NCI-H1930 (cell line): ENCODE measurements at places on chromosomes 3 and 15.

- peak; percentile 15 for DNase-seq
Observed at GRCh38 chr3:175948041-175948440, 1088.9 kb downstream of the NAALADL2 start.

GRCh38 chr3:73697020-73697419 is 72.3 kb upstream of the PDZRN3 start:
- DNase-seq = no peak

DNA sequence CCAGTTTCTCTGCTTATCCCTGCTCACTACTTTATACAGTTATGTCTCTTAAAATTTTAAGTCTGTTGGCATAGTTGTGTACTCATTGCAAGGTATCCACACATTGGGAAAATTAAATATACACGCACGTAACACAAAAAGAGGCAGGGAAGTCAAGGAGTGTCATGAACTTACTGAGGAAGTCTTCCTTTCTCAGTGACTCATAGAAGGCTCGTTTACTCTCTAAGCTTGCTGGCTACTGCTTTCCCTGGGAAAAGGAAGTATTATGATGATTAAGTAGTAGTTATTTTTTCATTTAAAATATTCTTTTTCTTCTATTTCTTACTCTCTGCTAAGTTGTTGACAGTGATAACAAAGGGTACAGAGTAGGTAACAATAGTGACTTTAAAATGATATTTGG is 287.3 kb downstream of the UBE2E2 start:
- DNase-seq = no peak

- no peak for DNase-seq
Observed at GRCh38 chr3:73073091-73073707, 11.7 kb downstream of the EBLN2 start.

DNA sequence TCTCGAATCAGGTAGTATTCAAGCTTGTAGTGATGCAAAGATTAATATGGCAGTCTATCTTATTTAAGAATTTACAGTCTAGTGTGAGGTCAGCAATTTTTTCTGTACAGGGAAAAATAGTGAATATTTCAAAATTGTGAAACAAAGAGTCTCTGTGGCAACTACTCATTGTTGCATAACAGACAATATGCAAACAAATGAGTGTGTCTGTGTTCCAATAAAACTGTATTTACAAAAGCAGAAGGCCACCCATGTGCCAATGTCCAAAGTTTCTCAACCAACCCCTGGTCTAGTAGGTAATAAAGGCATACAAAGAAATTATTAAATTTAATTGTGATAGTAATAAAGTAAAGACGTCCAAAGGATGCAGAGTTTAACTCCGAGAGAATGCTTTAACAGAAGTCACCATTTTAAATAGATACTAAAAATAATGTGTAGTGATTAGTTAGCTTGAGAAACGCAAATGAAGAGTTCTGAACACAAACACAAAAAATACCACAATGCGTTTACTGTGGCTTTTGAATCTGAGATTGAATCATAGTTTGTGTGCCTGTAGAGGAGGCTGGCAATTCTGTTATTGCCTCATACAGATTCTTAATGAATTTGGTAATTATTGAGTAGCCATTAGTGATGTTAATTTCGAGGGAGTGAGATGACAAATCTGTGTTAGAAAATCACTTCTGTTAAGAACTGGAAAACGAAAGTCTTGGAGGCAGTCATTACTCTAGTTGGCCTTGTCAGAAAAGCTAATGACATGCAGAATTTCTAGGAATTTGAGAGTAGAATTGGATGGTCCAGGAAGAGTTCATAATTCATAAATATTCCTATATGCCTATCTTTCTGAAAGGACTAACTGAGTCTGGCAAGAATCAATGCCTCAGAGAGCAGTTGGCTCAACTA is 48.7 kb downstream of the CADM2 start:
- DNase-seq = no peak
